Stimulated activated CD4-positive, alpha-beta T cell treated with anti-CD3 and anti-CD28 coated beads, Interleukin-1b, Interleukin-23, amount 100 ng/mL, for 24 hours (primary cell): ENCODE measurements at places on chromosomes 4 and X.

GRCh38 chrX:9482408-9482807 lies 17.6 kb downstream of the TBL1X start:
- DNase-seq: no peak

DNA sequence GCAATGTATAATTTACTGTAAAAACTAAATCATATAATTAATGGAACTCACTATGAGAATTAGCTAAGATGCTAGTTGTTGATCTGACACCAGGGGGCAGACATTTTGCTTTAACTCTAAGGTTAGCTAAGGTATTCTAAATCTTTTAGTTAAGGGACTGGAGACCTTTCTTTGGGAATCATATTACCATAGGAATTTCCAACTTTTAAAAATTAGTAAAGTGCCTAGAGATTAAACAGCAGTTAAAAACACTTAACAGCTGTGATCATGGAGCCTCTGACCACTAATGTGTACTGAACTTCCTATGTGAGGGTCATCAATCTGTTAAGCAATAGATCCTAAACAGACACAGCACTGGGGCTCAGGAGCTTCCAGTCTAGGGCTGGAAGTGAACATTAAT lies 226.6 kb downstream of the NSUN7 start:
- no peak for DNase-seq

GRCh38 chr4:118099106-118099505 lies 64.8 kb downstream of the NDST3 start:
- no peak for DNase-seq

GRCh38 chr4:8737075-8737474 lies 134.6 kb downstream of the HMX1 start:
- DNase-seq: no peak

- no peak for DNase-seq
Measured at GRCh38 chrX:152901816-152902501, 4.1 kb downstream of the ZNF185 start.

- DNase-seq: no peak
Measured at GRCh38 chr4:87219632-87220093, 755 bp downstream of the KLHL8 start.

GRCh38 chr4:159655547-159655946 lies 552.7 kb downstream of the RAPGEF2 start:
- no peak for DNase-seq

- DNase-seq: peak; percentile 13
Measured at GRCh38 chrX:131677655-131678628, 134.1 kb downstream of the OR13H1 start.

DNA sequence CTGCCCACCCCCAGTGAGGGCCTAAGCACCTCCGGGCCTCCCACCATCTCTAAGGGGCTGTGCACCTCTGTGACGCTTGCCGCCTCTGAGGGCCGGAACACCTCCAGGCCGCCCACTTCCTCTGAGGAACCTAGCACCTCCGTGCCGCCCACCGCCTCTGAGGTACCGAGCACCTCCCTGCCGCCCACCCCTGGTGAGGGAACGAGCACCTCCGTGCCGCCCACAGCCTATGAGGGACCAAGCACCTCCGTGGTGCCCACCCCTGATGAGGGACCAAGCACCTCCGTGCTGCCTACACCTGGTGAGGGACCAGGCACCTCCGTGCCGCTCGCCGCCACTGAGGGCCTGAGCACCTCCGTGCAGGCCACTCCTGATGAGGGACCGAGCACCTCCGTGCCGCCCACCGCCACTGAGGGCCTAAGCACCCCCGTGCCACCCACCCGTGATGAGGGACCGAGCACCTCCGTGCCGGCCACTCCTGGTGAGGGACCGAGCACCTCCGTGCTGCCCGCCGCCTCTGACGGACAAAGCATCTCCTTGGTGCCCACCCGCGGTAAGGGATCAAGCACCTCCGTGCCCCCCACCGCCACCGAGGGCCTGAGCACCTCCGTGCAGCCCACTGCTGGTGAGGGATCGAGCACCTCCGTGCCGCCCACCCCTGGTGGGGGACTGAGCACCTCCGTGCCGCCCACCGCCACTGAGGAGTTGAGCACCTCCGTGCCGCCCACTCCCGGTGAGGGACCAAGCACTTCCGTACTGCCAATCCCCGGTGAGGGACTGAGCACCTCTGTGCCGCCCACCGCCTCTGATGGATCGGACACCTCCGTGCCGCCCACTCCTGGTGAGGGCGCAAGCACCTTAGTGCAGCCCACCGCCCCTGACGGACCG lies 977 bp downstream of the MAGEE1 start:
- no peak for DNase-seq

DNA sequence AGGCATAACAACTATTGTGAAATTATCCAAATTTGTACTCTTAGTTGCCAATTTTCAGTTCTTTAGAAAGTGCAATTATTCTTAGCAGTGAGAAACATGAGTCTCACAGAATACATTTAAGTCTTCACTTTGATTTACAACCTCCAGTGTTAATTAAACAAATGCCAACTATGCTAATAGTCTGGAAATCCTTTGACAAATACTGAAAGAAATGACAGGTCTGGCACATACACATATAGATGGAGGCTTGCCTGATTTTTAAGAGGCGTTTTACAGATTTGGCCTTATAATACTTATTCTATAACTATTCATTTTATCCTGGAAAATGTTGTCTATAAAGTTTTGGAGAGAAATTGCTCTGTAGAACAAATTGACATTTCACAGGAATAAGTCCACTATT lies 320.1 kb downstream of the TRIML1 start:
- no peak for DNase-seq

- DNase-seq: no peak
Measured at GRCh38 chrX:7219153-7219705, 71.3 kb upstream of the PUDP start.

- DNase-seq: no peak
Measured at GRCh38 chr4:33566649-33567048, 2677.7 kb downstream of the ARAP2 start.

- DNase-seq: no peak
Measured at GRCh38 chr4:145195167-145195952, 15.0 kb upstream of the OTUD4 start.

GRCh38 chr4:110163327-110164069 lies 34.9 kb downstream of the ELOVL6 start:
- no peak for DNase-seq

DNA sequence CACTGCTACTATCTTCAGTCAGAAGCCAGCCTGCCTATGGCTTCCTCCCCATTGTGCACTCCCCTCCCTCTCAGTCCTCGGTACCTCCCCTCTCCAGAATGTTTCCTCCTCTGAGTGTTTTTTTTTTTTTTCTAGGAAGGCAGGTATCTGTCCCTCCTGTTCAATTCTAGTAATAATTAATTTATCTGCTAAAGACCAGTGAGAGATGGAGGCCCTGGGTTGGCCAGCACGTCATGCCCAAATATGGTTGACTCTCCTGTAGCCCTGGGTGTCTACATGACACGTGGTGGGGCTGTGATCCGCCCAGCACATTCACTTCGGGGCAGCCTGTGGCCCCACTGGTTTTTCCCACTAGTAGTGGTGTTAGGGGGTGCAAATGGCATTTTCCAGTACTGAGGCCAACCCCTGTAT lies 1.8 kb downstream of the FLNA start:
- no peak for DNase-seq

- no peak for DNase-seq
Measured at GRCh38 chr4:26772096-26772873, 88.4 kb upstream of the STIM2 start.

- no peak for DNase-seq
Measured at GRCh38 chr4:8048856-8049676, 109.4 kb upstream of the AFAP1 start.

- no peak for DNase-seq
Measured at GRCh38 chr4:142361981-142362380, 484.1 kb downstream of the INPP4B start.

- no peak for DNase-seq
Measured at GRCh38 chr4:32798471-32799159, 2078.4 kb downstream of the PCDH7 start.

- DNase-seq: no peak
Measured at GRCh38 chrX:24369816-24370215, 9.4 kb downstream of the SUPT20HL1 start.

GRCh38 chr4:33045334-33045733 lies 2325.2 kb downstream of the PCDH7 start:
- no peak for DNase-seq

- no peak for DNase-seq
Measured at GRCh38 chrX:41184312-41184711, 99.1 kb downstream of the USP9X start.

GRCh38 chr4:65911720-65912119 lies 241.4 kb upstream of the EPHA5 start:
- DNase-seq: no peak

DNA sequence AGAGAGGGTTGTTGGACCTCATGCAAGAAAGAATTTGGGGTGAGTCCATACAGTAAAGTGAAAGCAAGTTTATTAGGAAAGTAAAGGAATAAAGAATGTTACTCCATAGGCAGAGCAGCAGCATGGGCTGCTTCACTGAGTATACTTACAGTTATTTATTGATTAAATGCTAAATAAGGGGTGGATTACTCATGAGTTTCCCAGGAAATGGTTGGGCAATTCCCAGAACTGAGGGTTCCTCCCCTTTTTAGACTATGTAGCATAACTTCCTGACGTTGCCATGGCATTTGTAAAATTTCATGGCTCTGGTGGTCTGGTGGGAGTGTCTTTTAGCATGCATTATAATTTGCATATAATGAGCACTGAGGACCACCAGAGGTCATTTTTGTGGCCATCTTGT lies 16.7 kb downstream of the PPP4R3C start:
- DNase-seq: no peak

GRCh38 chr4:88439161-88439760 lies 17.7 kb upstream of the HERC5 start:
- DNase-seq: no peak

DNA sequence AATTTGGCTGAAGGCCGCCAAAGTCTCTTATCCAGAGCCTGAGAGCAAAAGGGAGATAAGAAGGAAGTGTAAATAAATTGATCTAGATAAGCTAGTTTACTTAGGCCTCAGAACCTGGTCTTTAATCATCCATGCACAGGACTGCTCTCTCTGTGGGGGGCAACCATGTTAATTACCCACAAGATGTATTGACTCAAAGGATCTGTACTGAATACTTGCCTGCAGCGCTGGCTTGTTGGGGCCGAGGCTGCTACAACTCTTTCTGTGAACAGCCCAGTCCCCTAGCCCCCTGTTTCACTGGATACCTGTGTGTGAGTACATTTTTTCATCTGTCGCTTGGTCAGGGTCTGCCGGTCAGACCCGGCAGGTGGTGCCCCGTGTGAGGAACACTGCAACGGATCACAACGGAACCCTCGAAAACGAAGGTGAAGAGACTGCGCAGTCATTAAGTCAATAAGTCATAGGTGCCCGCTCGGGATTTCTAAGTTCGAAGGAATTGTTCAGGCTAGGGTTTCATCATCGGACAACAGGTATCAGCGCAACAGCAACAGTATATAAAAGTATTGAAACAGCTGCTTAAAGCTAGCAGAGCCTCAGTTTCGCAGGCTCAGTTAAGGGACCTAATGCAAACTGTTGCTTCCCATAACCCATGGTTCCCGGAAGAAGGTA lies 8.3 kb downstream of the MAGEA11 start:
- no peak for DNase-seq

DNA sequence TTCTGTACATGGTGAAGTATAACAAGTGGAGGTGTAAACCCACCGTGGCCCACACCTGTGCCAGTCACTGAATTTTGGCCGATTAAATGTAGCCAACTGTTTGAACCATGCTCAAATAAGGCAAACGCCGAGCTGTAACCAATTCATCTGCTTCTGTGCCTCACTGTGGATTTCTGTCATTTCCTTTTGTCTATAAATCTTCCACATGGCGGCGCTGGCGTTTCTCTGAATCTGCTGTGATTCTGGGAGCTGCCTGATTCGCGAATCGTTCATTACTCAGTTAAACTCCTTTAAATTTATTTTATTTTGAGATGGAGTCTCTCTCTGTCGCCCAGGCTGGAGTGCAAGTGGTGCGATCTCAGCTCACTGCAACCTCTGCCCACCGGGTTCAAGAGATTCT lies 19.2 kb downstream of the SUPT20HL2 start:
- no peak for DNase-seq

DNA sequence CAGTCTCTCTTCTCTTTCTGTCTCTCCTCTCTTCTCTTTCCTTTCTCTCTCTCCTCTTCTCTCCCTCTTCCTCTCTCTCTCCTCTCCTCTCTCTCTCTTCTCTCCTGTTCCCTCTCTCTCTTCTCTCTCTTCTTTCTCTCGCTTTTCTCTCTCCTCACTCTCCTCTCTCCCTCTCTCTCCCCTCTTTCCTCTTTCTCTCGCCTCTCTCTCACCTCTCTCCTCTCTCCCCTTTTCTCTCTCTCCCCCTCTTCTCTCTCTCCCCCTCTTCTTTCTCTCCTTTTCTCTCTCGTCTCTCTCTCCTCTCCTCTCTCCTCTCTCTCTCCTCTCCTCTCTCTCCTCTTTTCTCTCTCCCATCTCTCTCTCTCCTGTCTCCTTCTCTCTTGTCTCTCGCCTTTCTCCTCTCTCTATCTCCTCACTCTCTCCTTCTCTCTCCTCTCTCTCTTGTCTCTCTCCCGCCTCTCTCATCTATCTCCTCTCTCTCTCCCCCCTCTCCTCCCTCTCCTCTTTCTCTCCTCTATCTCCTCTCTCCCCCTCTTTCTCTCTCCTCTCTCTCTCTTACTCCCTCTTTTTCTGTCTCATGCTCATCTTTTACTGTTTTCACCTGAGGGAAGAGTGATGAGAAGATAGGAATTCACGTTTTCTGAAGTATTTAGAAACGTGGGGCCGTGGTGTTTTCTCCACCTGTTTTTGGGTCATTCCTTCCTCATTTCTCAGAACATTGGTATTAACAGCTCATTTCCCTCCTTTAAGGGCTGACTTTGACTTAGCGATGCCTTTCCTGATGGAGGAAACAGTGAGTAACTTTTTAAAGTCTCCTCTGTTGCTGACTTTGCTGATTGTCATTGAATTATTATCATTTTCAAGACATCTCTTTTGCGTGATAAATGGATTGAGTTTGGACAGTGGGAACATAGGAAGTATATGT lies 80.6 kb upstream of the CD99 start:
- DNase-seq: no peak

DNA sequence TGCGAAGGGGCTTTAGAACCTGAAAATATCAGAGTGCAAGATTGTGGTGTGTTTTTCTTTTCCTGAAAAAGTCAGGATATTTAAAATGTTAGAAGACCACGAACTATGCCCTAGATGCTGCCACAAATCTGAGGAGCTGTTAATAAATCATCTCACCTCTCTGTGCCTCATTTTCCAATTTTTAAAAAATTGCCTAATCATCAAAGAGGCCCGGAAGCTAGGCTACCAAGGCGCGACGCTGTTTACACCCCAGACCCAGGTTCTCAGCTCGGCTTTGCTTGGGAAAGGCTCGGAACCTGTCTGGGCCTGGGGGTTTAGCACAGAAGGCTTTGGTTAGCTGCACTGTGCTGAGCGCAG lies 409.6 kb downstream of the BCOR start:
- DNase-seq: no peak

DNA sequence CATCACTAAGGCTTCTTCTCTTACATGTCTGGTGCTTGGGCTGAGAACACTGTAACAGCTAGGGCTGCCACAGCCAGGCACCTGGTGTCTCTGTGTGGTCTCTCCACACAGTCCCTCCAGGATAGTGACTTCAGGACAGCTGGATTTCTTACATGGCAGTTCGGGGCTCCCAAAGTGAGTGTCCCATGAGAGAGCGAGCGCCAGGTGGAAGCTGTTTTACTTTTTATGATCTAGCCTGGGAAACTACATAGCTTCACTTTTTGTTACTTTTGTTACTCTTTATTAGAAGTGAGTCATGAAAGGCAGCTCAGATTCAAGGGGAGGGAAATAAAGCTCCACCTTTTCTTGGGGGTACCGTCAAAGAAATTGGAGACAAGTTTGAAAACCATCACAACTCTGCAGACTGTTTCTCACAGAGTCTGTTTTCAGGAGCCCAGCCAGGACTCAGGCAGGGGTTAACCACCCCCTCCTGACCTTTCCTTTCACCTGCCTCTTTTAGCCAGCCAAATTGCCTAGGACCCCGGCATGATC lies 373.0 kb downstream of the MID1IP1 start:
- DNase-seq: no peak
